Aorta (tissue), 5 donors: ENCODE measurements at places on chromosomes 1 and 21. TPM values are rescaled to one million over a fixed set of nuclear protein-coding genes. Genes with fewer than 3 reads are reported as not detected.

NEGR1 gene
- 26.7 TPM for total RNA-seq

DNA sequence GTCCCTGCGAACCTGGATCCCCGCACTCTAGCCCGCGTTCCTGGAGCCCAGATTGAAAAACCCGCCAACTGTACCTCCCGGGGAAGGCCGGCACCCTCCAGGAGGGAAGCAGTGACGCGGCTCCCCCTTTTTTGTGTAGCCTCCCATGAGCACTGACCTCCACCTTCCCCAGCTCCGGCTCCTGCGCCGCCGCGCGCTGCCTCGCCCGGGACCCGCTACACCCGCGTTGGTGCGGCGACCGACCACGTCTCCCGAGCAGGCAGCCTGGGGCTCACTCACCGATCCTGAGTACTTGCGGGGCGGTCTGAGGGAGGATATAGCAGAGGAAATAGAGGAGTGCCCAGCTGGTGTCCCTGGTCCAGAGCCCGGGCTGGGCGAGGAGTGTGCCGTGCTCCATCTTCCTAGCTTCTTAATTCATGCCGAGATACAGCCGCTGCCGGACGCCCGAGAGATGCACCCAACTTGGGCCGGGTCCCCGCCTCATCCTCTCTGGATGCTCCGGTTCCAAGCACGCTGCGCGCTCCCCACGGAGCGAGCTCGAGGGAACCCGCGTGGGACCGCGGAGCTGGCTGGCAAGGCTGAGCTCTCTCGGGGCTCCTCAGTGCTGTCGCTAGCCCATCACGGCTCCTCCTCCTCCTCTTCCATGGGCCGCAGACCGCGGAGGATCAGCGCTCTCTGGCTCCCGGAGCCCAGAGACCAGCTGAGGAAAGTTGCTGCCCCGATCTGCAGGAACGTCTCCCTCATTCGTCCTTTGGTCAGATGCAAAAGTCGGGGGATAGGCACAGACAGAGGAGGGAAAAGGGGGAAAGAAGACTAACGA lies 482 bp downstream of the GRIK1 start:
- no peak for DNase-seq

- DNase-seq: no peak
Observed at GRCh38 chr1:154705544-154705943, 97.6 kb upstream of the ADAR start.

GRCh38 chr1:25520446-25521061 lies 22.9 kb upstream of the LDLRAP1 start:
- DNase-seq: peak; percentile 73
